ENCODE measurements at places on chromosomes 4 and X.

GRCh38 chr4:148355442-148356123, 86.6 kb downstream of the NR3C2 start:
- no peak for DNase-seq

GRCh38 chr4:54908763-54909162, 216.6 kb downstream of the KDR start:
- DNase-seq, result no peak

GRCh38 chr4:9952415-9952950, 68.8 kb downstream of the SLC2A9 start:
- DNase-seq, result no peak

DNA sequence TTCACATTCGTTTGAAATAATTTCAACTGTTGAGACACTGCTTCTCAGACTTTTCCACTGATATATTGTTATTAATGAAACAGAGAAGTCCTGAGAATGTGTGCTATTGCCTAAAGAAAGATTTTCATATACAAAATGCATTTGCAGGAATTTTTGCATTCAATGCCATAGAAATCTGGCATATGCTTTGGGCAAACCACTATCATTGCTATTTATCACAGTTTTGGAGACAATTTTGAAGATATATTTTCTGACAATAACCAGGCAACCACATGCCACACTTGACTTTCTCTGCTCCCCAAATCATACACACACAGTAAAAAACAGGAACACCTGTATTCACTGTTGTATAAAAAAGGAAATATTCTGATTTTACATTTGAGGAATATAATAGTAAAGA, 1303.7 kb upstream of the IGFBP7 start:
- DNase-seq, result no peak

DNA sequence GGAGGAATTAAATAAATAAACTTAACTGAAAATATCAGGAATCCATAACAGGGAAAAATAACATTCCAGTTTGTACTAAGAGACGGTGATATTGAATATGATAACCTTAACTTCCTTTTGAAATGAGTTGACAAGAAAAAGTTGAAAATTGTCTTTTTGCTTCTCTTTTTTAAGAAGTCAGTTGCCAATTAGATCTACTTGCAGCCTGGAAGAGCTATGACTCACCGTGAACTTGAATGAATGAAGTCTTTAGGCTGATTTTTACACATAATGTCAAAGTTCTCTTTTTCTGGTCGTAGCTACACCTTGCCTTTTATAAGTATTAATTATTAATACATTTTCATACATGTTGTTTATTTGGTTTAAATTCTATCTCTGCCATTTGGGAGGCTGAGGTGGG, 94.4 kb upstream of the HPGD start:
- no peak for DNase-seq

DNA sequence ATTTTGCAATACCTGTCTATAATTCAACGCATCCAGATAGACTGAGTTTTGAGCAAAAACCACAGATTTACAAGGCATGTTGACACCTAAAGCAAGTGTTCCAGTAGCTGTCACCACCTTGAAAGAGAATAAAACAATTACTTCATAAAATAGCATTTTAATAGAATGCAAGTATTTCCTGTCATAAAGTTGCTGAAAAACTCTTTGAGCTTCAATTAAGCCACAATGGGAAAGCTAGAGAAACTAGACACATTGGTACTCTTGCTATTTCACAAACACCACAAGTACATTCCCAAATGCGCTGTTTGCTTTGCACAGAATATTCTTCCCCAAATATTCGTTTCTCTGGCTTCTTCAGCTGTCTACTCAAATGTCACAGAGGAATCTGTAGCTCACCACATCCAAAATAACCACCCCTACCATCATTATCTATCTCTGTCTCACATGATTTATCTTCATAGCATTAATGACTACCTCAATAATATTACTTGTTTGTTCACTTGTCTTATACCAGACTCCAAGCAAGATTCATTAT, 70.3 kb downstream of the DDX60 start:
- no peak for DNase-seq

DNA sequence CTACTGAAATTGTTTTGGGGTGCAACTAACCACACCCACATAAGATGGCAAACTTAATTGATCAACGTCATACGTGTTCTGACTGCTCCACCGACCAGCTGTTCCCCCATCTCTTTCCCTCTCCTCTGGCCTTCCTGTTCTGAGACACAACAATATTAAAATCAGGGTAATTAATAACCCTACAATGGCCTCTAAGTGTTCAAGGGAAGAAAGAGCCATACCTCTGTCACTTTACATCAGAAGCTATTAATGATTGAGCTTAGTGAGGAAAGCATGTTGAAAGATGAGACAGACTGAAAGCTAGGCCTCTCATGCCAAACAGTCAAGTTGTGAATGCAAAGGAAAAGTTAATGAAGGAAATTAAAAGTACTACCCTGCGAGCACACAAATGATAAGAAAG, 173.9 kb upstream of the FTHL17 start:
- no peak for DNase-seq

DNA sequence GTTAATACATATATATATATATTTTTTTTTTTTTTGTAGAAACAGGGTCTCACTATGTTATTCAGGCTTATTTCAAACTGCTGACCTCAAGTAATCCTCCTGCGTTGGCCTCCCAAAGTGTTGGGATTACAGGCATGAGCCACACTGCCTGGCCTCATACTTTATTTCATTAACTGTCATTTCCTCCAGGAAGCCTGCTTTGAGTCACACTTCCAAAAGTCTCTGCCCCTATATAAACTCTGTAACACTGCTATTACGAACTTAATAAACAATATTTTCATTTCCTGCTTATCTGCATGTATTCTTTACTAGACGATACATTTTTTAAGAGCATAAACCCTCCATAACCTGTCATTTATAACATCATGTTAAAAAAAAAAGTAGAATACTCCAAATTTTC, 167.2 kb downstream of the WDFY3 start:
- DNase-seq, result no peak

DNA sequence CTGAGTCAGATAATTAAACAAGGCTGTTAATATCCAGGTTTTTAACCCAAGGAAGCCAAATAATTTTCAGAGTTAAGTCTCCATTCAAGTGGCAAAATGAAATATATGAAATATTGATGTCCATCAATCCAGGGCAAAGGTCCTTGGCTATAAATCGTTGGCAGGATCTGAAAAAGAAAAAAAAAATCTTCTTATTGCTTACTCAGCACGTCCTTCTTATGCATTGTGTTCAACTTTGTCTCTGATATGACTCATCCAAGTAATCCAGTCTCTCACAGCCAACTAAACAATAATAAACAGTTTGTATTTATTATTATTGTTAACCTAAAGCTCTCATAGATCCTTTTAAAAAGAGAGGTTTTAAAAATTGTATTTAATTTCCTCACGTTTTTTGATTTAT, 851.2 kb downstream of the ADGRL3 start:
- no peak for DNase-seq

DNA sequence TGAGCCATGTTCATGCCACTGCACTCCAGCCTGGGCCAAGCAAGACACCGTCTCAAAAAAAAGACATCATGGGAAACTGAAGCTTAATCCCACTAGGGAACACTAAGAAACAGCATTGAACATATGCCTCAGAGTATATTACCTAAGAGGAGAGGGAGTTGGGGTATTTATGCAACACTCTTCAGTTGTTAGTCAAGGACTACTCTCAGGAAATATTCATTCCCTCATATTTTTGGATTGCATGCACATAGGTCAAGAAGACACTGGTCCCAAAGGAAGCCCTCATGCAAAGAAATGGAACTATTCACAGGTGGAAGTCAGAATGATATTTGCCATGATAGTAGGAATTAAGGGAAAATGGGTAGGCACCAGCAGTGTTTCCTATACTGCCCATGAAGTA, 22.8 kb upstream of the PAPSS1 start:
- no peak for DNase-seq

DNA sequence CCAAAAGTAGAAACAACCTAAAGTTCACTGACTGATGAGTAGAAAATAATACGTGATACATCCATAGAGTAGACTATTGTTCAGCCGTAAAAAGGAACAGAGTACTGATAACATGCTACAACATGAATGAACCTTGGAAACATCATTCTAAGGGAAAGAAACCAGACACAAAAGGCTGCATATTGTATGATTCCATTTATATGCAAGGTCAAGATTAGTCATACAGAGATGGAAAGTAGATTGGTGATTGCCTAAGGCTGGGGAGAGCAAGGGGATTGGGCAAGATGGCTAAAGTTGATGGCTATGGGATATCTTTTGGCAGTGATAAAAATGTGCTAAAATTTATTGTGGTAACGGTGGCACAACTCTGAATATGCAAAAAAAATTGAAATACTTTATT, 209.1 kb downstream of the RELL1 start:
- no peak for DNase-seq

- DNase-seq, result peak; percentile 14
Measured at GRCh38 chr4:1793496-1793840, 375 bp downstream of the FGFR3 start.
